Left kidney (tissue), 8 donors: ENCODE measurements at places on chromosomes 5 and 9. TPM values are rescaled to one million over a fixed set of nuclear protein-coding genes. Genes with fewer than 3 reads are reported as not detected.

GRCh38 chr5:56692359-56693219 is 122.8 kb upstream of the MAP3K1 start:
- DNase-seq, result no peak

DNA sequence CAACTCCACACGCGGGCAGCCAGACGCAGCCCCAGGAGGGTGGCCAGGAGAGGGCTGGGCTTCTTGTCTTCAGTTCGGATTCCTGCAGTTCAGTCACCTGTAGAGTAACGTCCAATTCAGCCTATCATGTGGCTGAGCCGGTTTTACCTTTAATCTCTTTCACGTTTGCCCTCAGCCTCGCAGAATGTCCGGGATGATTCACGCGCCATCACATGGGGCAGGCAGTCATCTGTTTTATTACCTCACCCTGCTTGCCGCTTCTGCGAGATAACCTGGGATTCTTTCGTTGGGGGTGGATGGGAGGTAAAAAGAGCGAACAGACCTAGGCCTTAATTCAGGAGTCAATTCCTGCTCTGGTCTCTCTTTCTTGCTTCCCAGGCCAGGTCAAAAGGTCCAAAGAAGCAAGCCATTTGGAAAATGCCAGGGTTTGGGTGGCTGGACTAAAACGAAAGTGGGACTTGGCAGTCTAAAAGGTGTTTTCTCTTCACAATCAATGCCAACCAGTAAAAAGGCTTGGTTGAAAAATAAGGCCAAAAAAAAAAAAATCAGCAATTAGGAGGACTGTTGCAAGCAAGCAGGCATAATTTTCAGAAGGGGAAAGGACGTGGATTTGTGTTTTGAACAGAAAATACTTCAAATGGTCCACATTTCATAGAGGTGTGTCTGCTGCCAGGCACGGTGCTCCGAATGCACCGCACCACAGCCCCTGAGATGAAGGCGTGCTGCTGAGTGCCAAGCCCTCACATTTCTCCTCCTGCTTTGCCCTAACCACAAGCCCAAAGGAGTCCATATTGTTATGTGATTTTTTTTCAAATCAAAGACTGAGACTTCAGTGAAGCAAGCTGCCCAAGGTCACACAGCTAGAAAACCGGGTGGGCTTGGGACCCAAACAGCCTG is 2.8 kb upstream of the WWC1 start:
- DNase-seq, result no peak

- DNase-seq, result no peak
Measured at GRCh38 chr9:28779243-28779642, 1206.0 kb upstream of the C9orf72 start.

- no peak for DNase-seq
Measured at GRCh38 chr5:146474065-146474464, 26.9 kb downstream of the TCERG1 start.

DNA sequence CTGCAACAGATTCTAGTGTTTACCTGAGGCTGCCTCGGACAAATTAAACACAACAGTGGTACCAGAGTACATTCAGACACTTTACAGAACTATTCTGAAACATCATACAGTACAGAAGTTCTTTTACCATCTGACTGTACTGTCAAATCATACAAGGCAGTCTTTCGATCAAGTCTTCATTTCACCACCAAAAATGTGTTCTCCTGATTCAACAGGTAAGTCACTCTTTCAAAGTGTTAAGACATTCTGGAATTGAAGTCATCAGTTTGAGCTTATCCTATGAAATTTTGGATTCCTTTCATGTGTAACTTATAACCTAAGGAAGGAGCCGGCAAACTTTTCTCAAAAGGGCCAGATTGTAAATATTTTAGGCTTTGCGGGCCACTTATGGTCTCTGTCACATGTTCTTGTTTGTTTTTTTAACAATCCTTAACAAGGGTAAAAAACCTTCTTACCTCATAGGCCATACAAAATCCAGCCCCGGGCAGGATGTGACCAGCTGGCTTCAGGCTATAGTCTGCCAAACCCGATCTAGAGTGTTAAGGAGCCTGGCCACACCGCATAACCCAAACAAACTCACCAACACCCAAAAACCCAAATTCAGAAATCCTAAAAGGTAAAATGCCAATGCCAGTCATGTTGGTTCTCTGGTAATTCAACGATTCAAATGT is 151.6 kb downstream of the DENND1A start:
- no peak for DNase-seq

DNA sequence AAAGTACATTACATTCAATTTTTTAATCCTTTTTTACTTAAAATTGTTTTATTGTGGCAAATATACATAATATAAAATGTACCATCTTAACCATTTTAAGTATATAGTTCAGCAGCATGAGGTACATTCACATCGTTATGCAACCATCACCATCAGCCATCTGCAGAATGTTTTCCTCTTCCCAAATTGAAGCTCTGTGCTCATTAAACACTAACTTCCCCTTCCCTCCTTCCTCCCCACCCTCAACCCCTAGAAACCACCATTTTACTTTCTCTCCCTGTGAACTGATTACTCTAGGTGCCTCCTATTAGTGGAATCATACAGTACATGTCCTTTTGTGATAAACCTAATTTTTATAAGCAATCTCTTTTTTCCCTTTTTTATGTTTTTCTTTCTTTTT is 15.6 kb downstream of the TEX53 start:
- DNase-seq, result no peak

- DNase-seq, result no peak
Measured at GRCh38 chr9:95992536-95992935, 117.0 kb downstream of the ERCC6L2 start.

- no peak for DNase-seq
Measured at GRCh38 chr9:112891521-112891920, 845 bp upstream of the SLC46A2 start.

IL13 gene
- 0.08 TPM for polyA plus RNA-seq

IDNK gene
- polyA plus RNA-seq, result 11.5 TPM

DNA sequence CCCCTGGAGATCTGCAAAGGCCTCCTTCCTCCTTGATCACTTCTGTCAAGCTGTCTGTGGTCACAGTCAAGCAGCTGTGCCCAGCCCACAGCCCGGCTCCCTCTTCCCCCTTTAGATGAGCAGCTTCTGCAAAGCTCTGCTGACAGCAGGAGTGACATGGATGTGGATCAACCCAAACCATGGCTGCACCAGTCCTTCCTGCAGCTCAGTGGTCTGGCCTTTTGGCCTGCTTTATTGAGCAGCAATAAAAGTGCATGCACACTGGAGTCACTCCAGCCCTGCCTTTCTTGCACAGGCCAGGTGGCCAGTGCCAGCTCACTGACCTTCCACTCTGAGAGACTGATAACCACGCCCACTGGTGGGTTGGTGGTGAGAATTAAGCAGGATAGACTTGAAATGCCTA is 91.3 kb upstream of the OTULINL start:
- no peak for DNase-seq

PCA3 gene
- polyA plus RNA-seq, result 0.96 TPM

GRCh38 chr5:94209774-94210355 is 408.5 kb downstream of the KIAA0825 start:
- DNase-seq, result no peak

GRCh38 chr9:14445946-14446345 is 132.0 kb upstream of the NFIB start:
- no peak for DNase-seq

DNA sequence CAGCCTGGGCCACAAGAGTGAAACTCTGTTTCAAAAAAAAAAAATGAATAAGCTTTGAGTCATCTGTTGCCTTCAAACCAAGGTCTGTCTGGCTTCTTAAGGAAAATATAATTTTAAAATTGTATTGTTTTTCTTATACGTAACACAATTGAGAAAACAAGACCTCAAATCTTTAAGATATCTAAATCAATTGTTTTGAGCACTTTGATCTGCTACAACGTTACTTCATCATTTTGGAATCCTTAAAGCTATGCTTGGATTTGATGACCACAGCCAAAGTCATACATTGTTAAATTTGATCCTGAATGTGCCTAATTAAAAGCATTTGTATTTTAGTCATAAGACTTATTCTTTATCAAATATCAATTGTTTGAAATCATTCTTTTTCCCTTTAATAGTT is 37.7 kb upstream of the VCAN start:
- no peak for DNase-seq

GRCh38 chr5:125134216-125135081 is 388.0 kb upstream of the ZNF608 start:
- no peak for DNase-seq

OR13J1 gene
- polyA plus RNA-seq, result not detected

RORB gene
- polyA plus RNA-seq, result 0.20 TPM

DNA sequence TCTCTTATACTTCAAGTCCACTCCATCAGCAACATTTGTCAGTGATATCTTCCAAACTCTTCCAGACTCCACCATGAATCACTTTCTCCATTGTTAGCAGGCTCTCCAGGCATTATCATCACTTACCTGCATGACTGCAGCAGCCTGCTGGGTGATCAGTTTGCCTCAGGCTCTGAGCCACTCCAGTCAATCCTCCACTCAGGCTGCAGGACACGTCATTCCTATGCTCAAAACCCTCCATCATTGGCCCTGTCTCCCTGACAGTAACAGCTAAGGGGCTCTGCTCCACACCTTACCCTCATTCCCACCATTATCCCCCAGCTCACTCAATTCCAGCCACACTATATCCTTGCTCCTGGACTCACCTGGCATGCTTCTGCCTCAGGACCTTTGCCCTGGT is 10.7 kb downstream of the DIRAS2 start:
- DNase-seq, result no peak

DNA sequence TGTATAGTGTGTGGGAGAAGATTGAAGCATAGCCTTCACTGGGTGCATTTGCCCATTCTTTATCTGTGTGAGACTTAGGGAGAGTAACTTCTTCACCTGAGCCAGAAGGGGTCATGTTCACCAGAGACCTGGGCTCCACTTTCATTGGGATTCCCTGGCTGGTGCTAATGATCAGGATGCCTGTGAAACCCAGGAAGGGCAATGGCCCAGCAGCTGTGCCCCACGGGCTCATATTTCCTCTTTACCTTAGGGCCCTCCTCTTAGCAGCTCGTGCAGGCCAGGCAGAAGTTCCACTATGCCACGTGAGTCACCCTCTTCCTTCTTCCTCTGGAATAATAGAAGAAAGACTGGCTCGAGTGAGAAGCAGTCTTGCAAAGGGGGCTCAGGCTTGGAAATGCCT is 5.0 kb downstream of the PPARGC1B start:
- DNase-seq, result no peak

SAP30L gene
- polyA plus RNA-seq, result 61.3 TPM

DNA sequence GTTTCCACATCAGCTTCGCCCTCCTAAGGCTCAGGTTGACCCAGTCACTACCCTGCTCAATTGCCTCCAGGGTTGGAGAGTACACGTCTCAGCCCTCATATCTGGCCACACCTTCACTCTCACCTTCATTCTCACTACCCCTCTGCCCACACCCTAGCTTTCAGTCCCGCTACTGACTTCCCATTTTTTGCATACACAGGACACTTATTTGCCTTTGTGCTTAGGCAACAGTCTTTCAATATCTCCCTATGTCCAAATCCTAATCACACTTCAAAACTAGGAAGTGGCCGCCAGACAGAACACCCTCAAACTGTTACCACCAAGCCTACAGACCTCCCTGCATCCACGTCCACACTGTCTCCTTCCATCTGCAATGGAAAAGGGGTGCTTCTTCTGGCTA is 10.9 kb downstream of the MCTP1 start:
- DNase-seq, result no peak

C9orf72 gene
- 24.9 TPM for polyA plus RNA-seq
